LHCN-M2 (cell line): ENCODE measurements at places on chromosomes 4 and X.

- DNase-seq = no peak
These were observed 51.6 kb upstream of the NHS start for GRCh38 chrX:17323397-17323796.

DNA sequence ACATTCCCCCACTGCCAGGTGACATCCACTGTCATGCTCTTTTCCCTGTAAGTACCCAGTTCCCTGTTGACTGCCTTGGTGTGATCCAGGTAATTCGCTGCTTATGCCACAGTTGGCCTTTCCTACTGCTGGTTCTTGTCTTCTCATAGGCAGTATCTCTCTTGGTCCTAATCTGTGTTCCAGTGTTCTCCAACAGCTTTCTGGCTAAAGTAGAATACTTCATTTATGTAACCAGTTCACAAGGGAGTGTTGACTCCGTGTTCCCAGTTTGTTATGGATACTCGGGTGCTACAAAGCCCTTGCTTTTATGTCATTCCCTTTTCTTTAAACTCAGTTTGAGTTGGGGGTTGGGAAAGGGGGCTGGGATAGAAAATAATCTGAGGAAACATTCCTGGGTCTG lies 98.4 kb downstream of the RS1 start:
- no peak for DNase-seq

GRCh38 chr4:2281575-2282343 lies 19.9 kb upstream of the MXD4 start:
- DNase-seq = peak; percentile 44

GRCh38 chr4:187370918-187371317 lies 624.7 kb upstream of the ZFP42 start:
- DNase-seq = no peak

- DNase-seq = no peak
These were observed 1516.2 kb upstream of the PCDH10 start for GRCh38 chr4:131632877-131633276.

DNA sequence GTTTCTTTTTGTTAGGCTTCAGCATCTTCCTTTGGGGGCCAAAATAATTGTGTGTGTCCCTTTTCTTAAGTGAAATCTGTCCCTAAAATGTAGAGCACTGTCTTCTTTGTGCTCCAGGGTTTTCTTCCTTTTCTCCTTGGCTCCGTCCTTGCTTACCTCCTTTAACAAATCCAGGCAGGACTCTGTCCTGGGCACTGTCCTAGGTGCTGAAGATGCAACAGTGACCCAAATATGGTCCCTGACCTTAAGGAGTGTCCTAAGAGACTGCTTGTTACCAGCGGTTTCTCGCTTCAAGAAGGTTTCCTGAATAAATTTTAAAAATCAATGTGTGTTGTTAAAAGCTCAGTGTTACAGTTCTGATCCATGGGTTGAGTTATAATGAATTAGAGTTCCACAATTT lies 471.8 kb downstream of the KCNIP4 start:
- peak; percentile 1 for DNase-seq

- DNase-seq = no peak
These were observed 12.3 kb upstream of the ENOX2 start for GRCh38 chrX:130915302-130915701.

DNA sequence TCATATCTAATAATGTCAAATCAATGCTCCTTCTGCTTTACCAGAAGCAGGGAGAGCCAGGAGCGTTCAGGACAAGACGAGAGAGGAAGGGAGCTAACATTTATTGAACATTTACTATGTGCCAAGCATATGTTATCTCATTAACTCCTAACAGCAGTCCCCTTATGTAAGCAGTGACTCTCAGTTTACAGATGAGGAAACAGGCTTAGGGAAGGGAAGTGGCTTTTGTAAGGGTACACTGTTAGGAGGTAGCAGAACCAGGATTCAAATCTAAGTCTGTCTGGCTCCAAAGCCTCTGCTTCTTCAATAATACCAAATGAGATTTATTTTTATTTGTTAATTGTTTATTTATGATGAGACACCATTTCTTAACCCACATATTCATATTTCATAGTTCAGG lies 2.6 kb upstream of the STARD8 start:
- no peak for DNase-seq

- DNase-seq = peak; percentile 64
These were observed 27.2 kb downstream of the OCIAD1 start for GRCh38 chr4:48858130-48858529.

DNA sequence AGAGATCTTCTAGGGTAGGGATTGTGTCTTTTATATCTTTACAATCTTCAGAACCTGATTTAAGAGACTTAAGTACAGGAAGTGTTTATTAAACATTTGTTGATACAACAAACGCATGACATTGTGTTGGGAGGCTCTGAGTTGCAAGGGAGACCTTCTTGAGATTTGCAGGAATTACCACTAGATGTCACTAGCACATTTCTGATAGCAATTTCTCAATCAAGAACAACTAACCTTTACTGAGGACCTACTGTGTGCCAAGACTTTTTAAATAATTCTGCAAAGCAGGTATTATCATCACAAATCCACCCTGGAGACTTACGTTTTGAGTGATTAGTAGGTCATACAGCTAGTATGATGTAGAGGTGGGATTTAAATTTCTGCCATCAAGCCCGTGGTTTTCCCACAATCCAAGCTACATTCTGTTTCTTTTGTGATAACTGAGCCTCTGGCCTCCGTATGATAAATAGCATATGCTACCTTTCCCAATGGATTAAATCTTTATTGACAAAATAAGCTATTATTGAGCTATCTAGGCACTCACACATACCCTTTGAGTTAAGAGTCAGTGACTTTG lies 986.0 kb downstream of the CCSER1 start:
- DNase-seq = peak; percentile 14

DNA sequence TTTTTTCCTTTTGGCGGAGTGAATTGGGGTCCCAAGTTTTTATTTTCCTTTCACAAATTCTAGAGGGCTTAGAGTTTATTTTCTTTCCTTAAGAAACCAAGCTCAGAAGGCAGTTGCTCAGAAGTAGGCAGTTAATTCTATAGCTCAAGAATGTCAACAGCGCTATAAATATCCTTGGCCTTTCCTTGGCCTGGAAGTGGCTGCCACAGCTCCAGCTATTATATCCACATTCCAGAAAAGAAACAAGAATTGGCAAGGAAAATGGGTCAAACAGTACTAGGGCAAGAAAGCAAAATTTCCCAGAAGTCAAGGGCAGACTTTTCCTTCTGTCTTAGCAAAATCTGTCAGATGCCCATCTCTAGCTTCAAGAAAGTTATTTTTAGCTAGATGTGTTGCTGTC lies 31.0 kb downstream of the SLC10A6 start:
- DNase-seq = no peak

- DNase-seq = no peak
These were observed 179.5 kb upstream of the TBL1X start for GRCh38 chrX:9285342-9285771.

- DNase-seq = no peak
These were observed 227.6 kb downstream of the ADAMTS3 start for GRCh38 chr4:72341432-72341820.

DNA sequence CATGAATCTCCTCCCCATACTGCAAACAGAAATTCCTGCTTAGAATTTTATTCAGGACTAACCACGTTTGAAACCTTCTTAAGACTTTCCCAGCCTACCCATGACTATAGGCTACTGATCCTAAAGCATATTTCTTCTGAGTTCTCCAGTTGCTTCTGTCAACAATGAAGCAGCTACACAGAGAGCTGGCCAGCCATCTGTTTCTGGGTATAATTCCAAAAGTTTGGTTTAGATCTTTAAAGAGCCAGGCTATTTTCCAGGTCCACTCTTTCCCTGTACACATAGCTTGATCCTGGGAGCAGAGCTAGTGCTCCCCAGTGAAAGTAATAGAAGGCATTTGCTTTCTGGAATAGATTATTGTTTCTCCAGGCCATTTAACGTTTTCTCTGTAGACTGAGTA lies 4.0 kb upstream of the ITM2A start:
- no peak for DNase-seq

GRCh38 chr4:173505924-173506518 lies 24.0 kb downstream of the HAND2 start:
- DNase-seq = peak; percentile 44

GRCh38 chr4:85778632-85779131 lies 303.7 kb downstream of the ARHGAP24 start:
- DNase-seq = peak; percentile 63

DNA sequence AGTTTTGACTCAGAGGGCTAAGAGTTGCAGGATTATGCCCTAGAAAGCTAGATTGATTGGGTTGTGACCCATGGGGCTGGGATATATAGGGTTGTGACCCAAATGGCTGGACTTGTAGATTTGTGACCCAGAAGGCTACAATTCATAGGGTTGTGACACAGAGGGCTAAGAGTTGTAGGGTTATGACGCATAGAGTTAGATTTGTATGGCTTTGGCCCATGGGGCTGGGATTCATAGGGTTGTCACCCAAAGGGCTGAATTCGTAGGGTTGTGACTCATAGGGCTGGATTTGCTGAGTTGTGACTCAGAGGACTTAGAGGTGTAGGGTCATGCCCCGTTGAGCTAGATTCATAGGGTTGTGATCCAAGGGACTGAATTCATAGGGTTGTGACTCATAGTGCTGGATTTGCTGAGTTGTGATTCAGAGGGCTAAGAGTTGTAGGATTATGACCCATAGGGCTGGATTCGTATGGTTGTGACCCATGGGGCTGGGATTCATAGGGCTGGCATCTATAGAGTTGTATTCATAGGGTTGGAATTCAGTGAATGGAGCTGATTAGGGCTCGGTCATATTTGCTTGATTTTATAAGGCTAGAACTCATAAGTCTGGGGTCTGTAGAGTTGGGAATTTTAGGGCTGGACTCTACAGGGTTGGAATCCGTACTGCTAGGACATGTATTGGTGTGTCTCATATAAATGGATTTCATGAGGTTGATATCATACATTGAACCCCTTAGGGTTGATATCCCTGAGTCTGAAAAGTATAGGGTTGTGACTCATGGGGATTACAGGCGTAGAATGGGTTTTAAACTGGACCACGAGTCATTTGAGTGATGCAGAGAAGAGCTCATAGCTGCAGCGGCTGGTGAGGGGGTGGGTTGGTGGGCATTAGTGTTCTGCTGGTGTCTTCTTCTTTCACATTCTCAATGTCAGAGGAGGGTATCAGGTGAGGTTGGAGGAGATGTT lies 125.7 kb downstream of the CRLF2 start:
- DNase-seq = no peak

DNA sequence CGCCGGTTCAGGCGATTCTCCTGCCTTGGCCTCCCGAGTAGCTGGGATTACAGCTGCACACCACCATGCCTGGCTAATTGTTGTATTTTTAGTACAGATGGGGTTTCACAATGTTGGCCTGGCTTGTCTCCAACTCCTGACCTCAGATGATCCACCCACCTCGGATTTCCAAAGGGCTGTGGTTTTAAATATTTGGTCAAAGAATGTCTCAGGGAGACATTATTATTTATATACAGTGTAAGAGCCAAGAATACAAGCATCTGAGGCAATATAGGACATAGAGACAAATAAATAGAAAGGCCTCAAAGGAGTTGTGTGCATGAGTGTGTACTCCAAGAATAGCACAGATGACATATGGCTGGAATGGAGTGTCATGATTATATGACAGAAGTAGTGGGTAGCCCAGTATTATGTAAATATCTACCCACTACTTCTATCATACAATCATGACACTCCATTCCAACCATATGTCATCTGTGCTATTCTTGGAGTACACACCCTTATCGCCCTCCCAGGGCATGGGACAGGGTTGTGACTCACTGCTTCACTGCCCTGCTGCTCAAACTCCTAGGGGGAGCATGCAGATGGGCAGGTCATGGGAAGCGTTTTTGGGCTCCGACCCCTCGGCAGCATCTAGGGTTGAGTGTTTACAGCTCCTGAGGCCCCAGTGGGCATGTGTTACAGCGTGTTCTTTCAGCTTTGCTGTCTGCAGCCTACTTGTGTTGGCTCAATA lies 1649.8 kb upstream of the PCDH10 start:
- no peak for DNase-seq

GRCh38 chr4:13989501-13989900 lies 362.0 kb upstream of the BOD1L1 start:
- DNase-seq = peak; percentile 99

GRCh38 chrX:134743091-134743490 lies 84.8 kb upstream of the PLAC1 start:
- peak; percentile 54 for DNase-seq

DNA sequence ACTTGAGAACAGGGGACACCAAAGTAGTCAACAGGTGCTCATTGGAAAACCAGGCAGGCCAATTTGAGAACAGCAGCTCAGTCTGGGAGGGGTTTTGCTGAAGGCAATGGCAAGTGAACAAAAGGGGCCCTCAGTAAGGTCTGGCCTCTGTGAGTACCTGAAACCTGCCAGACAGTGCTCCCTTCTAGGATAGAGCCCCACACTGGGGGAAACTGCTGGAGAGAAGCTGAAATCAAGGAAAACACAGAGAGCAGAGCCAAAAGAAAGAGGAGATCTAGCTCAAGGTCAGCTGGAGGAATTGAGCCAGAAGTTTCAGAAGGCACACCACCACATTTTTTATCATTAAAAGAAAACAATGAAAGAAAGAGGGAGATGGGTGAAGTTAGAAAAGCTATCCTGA lies 28.2 kb downstream of the PNMA6E start:
- DNase-seq = no peak

DNA sequence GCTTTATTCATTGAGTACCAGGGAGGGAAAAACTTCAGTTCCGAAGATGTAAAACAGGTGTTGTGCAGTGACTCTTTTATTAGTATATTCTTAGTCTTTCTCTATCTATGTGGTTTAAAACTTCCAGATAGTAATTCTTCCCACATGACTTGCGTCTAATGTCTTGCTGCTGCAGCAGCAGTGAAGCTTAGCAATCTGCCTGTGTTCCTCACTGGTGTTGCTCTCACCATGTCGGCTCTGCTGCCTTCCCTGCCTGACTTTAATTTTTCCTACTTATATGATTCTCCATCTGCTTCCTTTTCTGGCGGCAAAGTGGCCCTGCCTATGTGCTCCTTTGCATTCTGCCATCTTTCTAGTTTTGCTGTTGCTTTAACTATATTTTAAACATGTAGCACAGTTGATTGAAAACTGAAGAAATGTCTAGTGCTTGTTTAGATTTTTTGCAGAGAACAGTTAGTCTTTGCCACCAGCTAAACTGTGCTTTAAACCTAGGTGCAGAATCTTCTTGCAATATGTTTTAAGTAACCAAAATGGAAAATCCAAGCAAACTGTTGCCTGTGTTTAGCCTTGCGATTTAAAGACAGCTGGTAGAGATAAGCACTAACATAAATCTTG lies 1934.2 kb upstream of the IGFBP7 start:
- DNase-seq = no peak

- no peak for DNase-seq
These were observed 38.1 kb upstream of the RASGEF1B start for GRCh38 chr4:81509822-81510221.

GRCh38 chrX:113136836-113137235 lies 296.2 kb upstream of the AMOT start:
- no peak for DNase-seq
